NCI-H2171 treated with DMSO at 0.1 percent for 48 hours (cell line): ENCODE measurements at places on chromosomes 4 and X.

- DNase-seq: no peak
Observed at GRCh38 chr4:78372355-78372988, 179.1 kb upstream of the ANXA3 start.

- no peak for DNase-seq
Observed at GRCh38 chr4:181030961-181031360, 1212.2 kb upstream of the TENM3 start.

DNA sequence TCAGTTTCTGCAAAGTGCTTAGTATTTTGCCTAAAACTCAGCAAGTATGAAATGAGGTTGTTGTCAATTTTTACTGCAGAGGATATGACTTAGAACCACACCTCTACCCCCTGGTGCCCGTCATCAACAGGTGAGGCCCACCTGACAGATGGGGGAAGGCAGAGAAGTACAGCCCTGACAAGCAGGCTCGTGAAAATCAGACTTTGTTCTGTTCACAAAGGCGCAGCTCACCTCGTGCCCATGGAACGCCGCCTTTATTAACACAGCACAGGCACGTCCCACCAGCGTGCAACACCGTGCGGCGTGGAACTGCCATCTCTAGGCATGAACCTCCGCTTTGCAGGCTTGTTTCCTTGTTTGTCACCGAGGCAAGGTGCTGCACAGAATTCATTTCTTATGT lies 13.3 kb downstream of the CYP4V2 start:
- DNase-seq: no peak

- peak; percentile 29 for DNase-seq
Observed at GRCh38 chrX:110046001-110046400, 43.1 kb downstream of the TMEM164 start.

GRCh38 chr4:141121101-141121500 lies 12.2 kb downstream of the RNF150 start:
- peak; percentile 1 for DNase-seq

DNA sequence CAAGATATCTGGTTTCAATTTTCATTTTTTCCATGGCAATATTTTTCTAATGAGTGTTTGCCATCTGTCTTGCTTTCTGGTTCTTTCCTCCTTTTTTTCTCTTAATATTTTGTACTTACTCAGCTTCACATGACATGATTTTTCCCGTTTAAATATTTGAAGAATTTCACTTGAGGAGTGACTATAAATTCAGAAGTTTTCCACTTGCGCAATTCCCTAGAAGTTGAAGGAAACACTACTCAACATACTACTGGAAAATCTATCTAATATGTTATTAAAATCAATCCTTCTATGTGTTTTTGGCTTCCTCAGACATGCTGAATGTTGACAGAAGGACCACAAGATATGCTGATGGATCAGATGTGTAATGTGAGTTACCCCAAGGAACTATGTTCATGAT lies 36.8 kb upstream of the BANK1 start:
- peak; percentile 62 for DNase-seq

GRCh38 chr4:140757232-140757630 lies 1.0 kb upstream of the TBC1D9 start:
- peak; percentile 92 for DNase-seq

DNA sequence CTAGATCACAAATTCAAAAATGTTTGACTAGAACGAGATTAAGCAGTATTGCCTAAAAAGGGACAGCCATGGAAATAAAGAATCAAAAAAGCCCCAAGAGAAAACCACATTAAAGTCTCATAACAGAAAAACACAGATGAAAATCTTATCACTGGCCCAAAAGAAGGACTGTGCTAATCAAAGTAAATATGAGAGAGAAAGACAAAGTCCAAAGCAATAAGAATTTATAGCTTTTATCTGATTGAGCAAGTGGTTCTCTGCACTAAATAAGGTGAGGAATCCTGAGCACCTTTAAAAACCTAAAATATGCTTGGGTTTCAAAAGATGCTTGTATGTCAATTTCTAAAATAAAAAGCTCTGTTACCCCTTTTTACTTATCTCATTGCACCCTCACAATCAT lies 409.3 kb downstream of the GASK1B start:
- no peak for DNase-seq

- peak; percentile 64 for DNase-seq
Observed at GRCh38 chrX:15349046-15349445, 13.7 kb upstream of the PIGA start.

DNA sequence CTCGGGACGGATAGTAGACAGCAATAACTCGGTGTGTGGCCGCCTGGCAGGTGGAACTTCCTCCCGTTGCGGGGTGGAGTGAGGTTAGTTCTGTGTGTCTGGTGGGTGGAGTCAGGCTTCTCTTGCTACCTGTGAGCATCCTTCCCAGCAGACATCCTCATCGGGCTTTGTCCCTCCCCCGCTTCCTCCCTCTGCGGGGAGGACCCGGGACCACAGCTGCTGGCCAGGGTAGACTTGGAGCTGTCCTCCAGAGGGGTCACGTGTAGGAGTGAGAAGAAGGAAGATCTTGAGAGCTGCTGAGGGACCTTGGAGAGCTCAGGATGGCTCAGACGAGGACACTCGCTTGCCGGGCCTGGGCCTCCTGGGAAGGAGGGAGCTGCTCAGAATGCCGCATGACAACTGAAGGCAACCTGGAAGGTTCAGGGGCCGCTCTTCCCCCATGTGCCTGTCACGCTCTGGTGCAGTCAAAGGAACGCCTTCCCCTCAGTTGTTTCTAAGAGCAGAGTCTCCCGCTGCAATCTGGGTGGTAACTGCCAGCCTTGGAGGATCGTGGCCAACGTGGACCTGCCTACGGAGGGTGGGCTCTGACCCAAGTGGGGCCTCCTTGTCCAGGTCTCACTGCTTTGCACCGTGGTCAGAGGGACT lies 5.7 kb upstream of the MSANTD1 start:
- DNase-seq: no peak

DNA sequence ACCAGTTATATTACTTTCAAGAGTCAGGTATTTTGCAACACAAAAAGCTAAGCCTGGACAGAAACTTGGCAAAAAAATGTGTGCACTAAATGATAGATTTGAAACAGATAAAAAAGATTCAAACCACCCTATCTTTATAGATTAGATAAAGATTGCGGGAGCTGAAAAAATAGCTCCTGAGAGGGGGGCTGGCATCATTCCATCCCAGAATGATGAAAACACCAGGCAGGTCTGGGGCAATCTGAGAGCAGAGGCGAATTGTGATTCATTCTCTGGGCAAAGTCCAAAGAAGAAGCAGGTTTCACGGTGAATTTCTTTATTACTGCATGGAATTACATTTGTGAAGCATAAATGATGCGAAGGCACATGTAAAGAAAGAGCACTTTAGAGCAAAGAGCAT lies 168.5 kb upstream of the DMD start:
- DNase-seq: no peak

GRCh38 chrX:13487731-13488505 lies 81.5 kb upstream of the EGFL6 start:
- peak; percentile 63 for DNase-seq

- no peak for DNase-seq
Observed at GRCh38 chr4:123528501-123529277, 132.1 kb downstream of the SPRY1 start.

DNA sequence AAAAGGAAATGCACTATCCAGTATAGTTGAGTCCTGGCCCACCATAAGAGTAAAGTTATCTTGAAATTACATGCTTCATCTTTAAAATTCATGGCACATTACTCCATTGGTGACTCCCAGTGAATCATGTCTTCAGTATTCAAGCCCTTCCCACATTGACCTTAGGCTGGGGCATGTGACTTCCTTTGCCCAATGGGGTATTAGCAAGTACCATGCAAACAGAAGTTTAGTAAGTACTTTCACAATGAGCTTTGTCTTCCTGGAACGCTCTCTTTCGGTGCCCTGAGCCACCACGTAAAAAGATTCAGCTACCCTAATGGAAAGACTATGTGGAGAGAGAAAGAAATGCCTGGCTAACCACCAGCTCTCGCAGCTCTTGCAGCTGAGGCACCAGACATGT lies 235.4 kb downstream of the HNRNPD start:
- DNase-seq: no peak

- DNase-seq: no peak
Observed at GRCh38 chr4:113790478-113790877, 28.9 kb upstream of the CAMK2D start.

- no peak for DNase-seq
Observed at GRCh38 chr4:42327323-42327722, 70.0 kb upstream of the SHISA3 start.

DNA sequence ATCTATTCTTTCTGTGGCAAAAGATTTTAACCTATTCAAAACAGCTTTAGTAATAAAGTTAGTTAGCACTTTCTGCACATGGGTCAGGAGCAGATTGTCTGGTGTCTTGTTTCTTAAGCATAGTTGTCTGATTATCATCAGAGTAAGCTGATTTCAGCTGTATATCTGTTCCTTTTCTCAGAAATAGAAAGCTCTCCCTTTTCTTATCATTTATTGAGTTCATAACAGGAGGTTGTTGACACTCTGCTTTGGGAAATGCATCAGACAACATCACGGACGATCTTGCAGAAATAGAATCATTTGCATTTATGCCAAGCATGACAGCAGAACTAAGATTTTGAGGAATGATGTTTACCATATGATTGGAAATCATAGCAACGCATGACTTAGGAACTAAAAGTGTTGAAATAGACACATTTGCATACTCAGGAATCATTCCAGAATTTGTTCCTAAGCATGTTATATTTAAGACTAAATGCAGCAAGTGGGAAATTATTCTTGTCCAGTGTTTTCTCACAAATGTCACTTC lies 66.7 kb downstream of the RBMX2 start:
- DNase-seq: peak; percentile 64

DNA sequence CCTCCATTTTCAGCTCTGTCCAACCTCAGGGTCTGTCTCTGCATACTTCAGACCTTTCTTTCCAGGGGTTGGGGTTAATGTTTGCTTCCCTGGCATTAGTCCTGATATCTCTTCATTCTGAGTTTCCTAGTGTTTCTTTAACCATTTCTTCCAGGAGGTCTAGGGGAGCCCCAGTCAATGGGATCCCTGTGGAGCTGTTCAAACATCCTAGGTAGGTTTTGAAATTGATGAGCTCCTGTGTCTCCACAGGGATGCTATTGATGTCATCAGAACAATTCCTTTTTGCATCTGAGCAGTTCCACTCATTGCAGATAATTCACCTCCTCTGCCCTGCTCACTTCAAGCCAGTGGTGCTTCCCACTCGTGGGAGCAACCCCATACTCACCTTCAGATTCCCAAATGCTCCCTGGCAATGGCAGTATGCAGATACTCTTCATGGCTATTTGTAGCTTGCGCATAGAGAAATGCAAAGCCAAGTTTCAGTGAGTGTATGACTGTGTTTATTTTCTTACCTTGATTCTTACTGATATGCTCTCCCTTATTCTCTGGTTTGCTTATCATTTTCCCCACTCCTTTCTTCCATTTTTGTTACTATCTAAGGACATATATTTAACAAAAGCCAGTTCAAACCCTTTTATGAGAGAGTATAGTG lies 33.7 kb upstream of the LIMCH1 start:
- DNase-seq: no peak

- DNase-seq: no peak
Observed at GRCh38 chrX:43003204-43003565, 225.2 kb upstream of the PPP1R2C start.
